ENCODE measurements at places on chromosomes 2 and 18.
A peak's percentile ranks its signal among the peaks of the same experiment; 100 is the strongest.

- no peak for DNase-seq
Measured at GRCh38 chr2:197092431-197092830, 165.9 kb upstream of the PGAP1 start.

- no peak for DNase-seq
Measured at GRCh38 chr2:237625216-237625705, 2.1 kb upstream of the LRRFIP1 start.

DNA sequence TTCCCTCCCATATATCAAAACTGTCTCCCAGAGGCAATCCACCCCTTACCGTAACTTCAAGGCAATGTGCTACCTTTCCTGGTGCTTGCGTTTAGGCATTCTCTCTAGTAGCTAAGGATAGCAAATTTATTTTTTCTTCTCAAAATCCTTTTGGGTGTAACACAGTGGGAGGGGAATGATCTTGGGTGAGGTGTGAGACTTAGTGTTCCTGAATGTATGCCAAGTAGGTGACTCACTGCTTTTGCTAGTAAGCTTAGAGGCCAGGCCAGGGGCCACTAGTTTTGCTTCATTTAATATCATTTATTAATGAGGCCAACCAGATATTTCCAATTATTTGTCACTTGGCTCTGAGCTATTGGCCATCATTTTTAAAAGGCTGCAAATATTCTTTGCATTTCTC is 135.5 kb downstream of the NAPG start:
- peak; percentile 45 for DNase-seq

GRCh38 chr2:190379249-190379964 is 28.7 kb upstream of the MFSD6 start:
- DNase-seq: no peak

GRCh38 chr18:61209801-61210200 is 123.4 kb upstream of the CDH20 start:
- no peak for DNase-seq

DNA sequence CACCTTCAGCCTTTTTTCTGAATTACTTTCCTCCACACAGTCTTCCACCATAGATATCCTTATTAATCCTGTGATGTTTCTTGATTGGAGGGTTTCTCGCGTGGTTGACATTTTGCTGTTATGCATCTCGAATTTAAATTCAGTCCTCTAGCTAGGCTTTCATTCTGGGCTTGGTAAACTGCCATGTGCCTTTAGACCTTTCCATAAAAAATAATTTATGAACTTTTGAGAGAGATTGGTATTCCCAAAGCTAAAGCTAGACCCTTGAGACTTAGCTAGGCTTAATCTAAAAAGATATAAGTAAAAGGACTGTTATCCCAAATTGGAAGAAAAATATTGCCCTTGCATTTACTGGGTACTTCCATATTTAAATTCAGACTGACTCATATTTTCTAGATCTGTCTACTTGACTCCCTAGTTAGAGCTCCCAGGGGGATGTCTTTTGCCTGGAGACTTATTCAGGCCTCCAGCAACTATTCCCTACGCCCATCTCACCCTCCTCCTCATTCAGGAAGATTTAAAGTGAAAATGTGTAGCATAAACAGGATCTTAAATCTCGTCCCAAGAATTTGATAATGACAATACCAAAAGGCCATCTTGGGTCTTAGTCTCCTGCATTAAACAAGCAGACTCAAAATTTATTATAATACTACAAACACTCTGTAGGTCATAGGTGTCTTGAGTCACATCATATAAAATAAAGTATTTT is 60.3 kb downstream of the KIAA2012 start:
- no peak for DNase-seq

GRCh38 chr2:13495051-13495450 is 778.3 kb downstream of the TRIB2 start:
- DNase-seq: no peak

DNA sequence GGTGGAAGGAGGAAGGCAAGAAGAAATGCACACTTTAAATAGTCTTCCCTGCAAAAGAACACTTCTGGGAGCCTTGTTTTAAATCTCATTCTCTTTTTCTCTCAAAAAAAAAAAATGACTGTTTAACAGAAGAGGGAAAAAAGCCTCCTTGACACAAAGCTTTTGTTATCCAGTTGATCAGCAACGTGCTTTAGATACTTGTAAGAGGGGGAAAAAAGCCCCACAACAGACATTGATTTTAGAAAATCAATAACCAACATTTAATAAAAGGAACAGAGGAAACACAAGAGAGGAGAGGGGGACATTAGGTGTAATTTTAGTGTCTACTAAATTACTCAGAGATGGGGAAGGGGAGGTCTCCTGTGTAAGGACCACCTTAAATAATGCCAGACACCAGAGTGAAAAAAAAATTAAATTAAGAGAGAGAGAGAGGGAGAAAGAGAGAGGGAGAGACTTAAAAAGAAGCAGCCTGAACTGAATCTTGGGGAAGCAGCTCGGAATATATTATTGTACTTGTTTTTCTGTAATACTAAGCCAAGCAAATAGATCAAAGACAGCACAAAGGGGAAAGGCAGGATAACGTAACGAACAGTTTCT is 4.7 kb downstream of the ZEB2 start:
- no peak for DNase-seq

DNA sequence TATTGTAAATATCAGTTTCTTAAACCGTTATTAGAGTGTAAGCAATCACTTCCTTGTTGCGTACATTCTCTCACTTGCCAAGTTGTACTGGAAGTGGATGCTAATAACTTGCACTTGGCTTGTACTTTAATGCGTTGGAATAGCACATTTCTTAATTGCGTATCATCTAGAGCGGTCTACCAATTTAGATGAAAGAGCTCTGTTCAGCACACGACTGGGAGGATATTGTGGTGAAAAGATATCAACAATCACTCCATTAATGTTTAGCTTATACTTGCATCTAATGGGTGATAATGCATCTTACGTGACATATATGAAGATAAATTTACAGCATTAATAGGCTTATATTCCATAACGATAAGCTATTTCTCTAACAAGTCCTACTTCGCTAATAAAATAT is 11.7 kb upstream of the TMEFF2 start:
- DNase-seq: no peak

- DNase-seq: no peak
Measured at GRCh38 chr2:74419345-74419744, 2.1 kb downstream of the C2orf81 start.

DNA sequence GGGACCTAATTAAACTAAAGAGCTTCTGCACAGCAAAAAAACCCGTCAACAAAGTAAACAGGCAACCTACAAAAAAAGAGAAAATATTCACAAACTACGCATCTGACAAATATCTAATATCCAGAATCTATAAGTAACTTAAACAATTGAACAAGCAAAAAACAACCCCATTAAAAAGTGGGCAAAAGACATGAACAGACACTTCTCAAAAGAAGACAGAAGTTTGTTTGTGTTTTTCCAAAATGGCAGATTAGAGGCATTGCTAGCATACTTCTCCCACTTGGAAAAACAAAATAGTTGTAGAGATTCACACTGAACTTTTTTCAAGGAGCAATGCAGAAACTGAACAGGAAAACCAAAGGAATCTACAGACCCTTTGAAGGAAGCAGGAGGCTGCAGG is 37.6 kb downstream of the FLACC1 start:
- no peak for DNase-seq

- no peak for DNase-seq
Measured at GRCh38 chr2:223225266-223225665, 173.3 kb downstream of the KCNE4 start.

DNA sequence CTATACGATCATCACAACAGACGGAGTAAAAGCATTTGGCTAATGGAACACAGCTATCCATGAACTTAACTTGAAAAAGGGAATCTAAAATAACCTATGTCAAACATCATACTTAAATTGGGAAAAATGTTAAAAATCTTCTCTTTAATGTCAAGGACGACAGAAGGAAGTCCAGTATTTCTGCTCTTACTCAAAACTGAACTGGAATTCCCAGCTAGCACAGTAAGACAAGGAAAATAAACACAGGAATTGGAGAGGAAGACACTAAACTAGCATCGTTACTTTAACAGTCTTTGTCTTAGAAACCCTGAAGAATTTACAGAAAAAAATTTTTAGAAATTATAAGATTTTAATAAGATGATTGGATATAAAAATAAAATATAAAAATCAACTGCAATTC is 112.6 kb downstream of the HDAC4 start:
- DNase-seq: no peak

DNA sequence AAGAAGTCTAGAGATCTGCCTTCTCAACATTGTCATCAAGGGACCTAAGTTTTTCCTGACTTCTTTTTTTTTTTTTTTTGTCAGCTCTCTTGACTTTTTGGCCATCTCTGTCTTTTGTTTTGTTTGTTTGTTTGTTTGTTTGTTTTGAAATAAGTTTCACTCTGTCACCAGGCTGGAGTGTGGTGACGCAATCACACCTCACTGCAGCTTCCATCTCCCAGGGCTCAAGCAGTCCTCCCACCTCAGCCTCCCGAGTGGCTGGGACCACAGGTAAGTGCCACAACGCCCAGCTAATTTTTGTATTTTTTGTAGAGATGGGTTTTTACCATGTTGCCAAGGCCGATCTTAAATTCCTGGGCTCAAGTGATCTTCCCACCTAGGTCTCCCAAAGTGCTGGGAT is 5.6 kb upstream of the PUS10 start:
- DNase-seq: no peak

- no peak for DNase-seq
Measured at GRCh38 chr18:34221971-34222306, 2.8 kb downstream of the NOL4 start.

- no peak for DNase-seq
Measured at GRCh38 chr2:239141021-239141760, 259.6 kb downstream of the HDAC4 start.

DNA sequence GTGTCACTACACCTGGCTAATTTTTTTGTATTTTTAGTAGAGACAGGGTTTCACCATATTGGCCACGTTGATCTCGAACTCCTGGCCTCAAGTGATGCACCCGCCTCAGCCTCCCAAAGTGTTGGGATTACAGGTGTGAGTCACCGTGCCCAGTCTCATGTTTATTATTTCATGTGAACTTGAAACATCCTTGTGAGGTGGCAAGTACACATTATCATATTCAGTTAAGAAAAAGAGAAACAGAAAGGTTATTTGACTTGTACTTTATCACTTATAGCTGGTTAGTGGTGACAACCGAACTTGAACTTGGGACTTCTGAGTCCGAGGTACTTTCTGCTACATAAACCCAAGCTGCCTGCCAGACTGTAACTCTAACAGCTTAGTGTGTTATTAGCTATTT is 24.4 kb downstream of the ABHD3 start:
- no peak for DNase-seq
